ENCODE measurements at places on chromosomes 5 and 9. TPM values are rescaled to one million over a fixed set of nuclear protein-coding genes. Genes with fewer than 3 reads are reported as not detected.

Gene TAF1L
- 0.02 TPM for total RNA-seq

Gene HSPB3
- not detected for total RNA-seq

Gene CCDC112
- total RNA-seq: 0.60 TPM

Gene LCN15
- not detected for total RNA-seq

Gene TGFBR1
- total RNA-seq: 76.2 TPM

Gene SCGB3A2
- not detected for total RNA-seq

Gene ARSI
- not detected for total RNA-seq

Gene HMCN2
- not detected for total RNA-seq

Gene GABRA1
- not detected for total RNA-seq

Gene HACD4
- total RNA-seq: 13.0 TPM

Gene HNRNPK
- 655 TPM for total RNA-seq

Gene ZFP62
- total RNA-seq: 31.0 TPM

Gene PCDHGA3
- total RNA-seq: not detected

Gene AGXT2
- total RNA-seq: not detected

Gene CDK5RAP2
- total RNA-seq: 78.5 TPM

Gene NPR3
- not detected for total RNA-seq

Gene SMIM33
- total RNA-seq: 2.1 TPM

Gene SPTLC1
- total RNA-seq: 51.9 TPM

Gene GDNF
- total RNA-seq: not detected

Gene TSSK1B
- not detected for total RNA-seq

Gene CCL27
- not detected for total RNA-seq

Gene PAXX
- 69.6 TPM for total RNA-seq

Gene ZBED3
- total RNA-seq: 2.6 TPM

Gene TSLP
- 0.18 TPM for total RNA-seq

Gene C7
- not detected for total RNA-seq

Gene FOXD4L6
- not detected for total RNA-seq

Gene PRDM12
- not detected for total RNA-seq

Gene GABRA6
- not detected for total RNA-seq

Gene DMRT2
- total RNA-seq: 0.23 TPM

Gene PCSK5
- 4.7 TPM for total RNA-seq

Gene MLANA
- not detected for total RNA-seq

Gene C9orf85
- 11.0 TPM for total RNA-seq

Gene RNF183
- not detected for total RNA-seq

Gene FOXI1
- not detected for total RNA-seq

Gene ELAVL2
- not detected for total RNA-seq

Gene GFPT2
- total RNA-seq: not detected

Gene CSNK1G3
- 28.2 TPM for total RNA-seq

Gene SLIT3
- not detected for total RNA-seq

Gene RMRP
- total RNA-seq: 11,936 TPM

Gene KCNV2
- not detected for total RNA-seq

Gene IFNA2
- total RNA-seq: not detected
